NCI-H2227 treated with DMSO at 0.1 percent for 48 hours (cell line): ENCODE measurements at places on chromosomes 12 and 14.

DNA sequence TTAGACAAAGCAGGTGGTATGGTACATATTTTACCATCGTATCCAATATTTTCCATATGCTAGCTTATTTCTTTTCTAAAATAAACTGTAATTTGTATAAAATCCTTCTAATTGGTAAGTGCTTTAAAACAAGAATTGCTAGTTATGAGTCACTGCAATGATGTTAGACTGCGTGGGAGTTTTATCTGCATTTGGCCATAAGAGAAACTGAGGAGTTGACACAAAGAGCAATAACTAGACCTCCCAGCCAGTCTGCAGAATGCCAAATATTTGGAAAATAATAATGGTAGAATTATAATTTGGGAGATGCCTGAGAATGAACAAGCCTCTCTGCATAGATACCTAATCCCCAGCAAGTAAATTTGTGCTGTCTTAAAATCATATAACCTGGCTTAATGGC, 61.7 kb upstream of the PTPRR start:
- DNase-seq: no peak

DNA sequence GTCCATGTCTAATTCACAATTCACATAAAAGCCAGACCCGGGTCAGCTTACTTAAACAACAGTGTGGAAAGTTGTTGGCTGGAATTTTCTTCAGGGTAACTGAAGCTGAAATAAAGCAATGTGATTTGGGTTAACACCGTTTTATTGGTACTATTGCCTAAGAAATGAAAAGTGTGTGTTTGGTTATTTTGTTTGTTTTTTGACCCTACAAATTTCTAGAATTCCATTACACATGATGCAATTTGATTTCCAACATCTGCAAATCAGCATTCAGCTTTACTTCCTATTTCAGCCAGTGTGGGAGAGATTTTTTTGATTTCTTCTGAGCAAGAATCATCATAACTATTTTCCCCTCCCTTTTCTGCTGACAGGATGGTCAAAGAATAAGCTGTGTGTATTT, 45.7 kb upstream of the CLMN start:
- DNase-seq: no peak

DNA sequence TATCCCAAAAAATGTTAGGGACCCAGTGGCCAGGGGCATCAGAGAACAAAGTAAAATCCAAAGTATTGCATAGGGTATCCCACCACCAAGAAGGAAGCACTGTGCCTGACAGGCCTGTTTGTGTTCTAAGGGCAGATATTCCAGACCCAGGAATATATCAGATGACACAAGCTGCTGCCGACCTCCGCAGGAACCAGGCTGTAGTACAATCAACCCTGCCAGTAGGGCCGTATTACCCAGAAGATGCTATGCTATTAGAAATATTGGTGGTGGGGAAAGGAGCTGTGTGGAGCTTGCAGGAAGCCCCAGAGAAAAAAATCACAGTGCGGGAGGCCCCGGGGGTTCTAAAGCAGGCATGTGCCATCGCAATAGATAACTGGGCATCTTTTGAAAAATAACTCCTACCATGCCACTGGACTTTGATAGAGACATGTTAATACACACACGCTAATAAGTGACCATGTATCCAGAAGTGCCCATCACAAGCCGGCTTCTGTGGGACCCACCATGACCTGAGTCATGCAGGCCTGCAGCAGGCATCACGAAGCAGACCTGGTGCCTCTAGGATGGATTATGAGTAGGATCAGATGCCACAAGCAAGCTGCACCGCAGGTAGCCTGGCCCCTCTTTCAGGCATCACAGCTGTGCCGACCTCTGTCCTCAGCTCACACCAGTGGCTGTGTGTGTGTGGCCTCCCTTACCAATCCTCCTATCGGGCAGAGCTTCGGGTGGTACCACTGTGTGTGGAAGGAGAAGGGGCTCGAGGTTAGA, 242.7 kb downstream of the BCL11B start:
- no peak for DNase-seq

DNA sequence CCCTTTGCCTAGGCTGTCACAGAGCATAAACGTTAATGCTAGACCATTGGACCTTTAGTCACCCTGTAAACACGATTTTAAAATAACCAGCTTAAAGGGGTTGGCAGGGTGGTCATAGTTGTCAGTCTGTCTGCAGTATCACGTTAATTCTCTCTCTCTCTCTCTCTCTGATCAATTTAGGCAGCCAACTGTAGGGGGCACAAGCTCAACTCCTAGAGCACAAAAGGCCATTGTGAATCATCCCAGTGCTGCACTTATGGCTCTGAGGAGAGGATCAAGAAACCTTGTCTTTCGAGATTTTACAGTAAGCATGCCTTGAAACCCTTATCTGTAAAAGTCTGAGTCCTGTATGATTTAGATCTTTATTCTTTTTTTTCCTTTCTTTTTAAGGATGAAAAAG, 97.1 kb downstream of the SCAF11 start:
- no peak for DNase-seq

- DNase-seq: no peak
Measured at GRCh38 chr14:70077720-70078119, 111.0 kb downstream of the SLC8A3 start.
